GOT3 (cell line): ENCODE measurements at places on chromosomes 4 and X.

GRCh38 chr4:149951152-149951900 is 126.9 kb upstream of the DCLK2 start:
- no peak for DNase-seq

GRCh38 chr4:38605181-38605752 is 58.7 kb upstream of the KLF3 start:
- DNase-seq: no peak

GRCh38 chr4:48974979-48975640 is 11.0 kb upstream of the CWH43 start:
- no peak for DNase-seq

- no peak for DNase-seq
Observed at GRCh38 chr4:54169176-54169575, 59.9 kb upstream of the PDGFRA start.

DNA sequence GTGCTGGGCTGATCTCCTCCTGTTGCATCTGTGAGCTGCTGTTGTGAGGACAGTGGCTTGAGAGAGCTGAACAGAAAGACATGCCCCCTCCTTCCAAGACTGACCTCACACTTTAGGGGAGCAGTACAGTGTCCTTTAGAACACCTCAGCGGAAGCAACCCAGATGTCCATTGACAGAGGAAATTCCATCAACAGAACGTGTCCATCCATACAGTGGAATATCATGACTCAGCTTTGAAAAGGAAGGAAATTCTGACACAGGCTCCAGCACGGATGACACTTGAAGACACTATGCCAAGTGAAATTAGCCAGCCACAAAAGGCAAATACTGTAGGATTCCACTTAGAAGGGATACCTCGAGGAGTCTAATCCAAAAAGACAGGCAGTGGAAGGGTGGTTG is 103.5 kb downstream of the GPR143 start:
- DNase-seq: no peak

DNA sequence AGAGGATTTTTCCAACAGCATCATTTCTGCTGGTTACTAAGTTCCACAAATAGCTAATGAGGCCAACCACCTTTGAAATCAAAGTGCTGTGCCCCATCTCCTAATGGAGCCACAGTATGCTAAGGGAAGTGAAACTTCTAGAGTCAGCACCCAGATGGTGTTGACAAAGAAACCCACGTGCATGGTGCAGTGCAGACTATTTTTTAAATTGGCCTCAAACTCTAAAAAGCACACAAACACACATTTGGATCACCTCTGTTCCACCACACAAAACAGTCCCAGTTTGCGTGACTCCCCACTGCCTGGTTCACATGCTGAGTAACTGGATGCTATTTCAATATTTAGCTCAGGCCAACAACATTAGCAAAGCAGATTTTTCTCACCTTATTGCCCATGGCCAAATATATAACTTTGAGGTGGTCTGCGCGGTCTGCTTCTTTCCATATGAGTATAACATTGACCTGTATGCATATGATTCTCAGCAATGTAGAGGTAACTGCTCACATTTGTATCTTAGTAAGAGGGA is 69.9 kb downstream of the AMELX start:
- no peak for DNase-seq

DNA sequence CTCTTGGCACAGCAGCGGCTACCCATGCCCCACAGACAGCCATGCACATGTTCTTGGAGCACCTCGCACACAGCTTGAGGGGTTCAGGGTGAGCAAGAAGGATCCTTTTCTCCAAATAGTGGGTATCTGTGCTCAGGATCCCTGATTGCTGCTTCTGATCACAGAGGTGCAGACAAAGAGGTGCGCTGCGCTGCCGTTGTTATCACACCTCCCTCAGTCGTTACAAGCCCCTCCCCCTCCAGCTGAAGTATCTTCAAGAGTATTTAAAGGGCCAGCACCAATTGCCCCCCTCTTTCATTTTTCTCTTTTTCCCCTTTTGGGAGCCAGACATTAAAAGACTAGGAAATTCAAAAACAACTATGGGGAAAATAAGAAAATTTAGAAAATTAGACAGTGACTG is 44.3 kb downstream of the NELFA start:
- no peak for DNase-seq

DNA sequence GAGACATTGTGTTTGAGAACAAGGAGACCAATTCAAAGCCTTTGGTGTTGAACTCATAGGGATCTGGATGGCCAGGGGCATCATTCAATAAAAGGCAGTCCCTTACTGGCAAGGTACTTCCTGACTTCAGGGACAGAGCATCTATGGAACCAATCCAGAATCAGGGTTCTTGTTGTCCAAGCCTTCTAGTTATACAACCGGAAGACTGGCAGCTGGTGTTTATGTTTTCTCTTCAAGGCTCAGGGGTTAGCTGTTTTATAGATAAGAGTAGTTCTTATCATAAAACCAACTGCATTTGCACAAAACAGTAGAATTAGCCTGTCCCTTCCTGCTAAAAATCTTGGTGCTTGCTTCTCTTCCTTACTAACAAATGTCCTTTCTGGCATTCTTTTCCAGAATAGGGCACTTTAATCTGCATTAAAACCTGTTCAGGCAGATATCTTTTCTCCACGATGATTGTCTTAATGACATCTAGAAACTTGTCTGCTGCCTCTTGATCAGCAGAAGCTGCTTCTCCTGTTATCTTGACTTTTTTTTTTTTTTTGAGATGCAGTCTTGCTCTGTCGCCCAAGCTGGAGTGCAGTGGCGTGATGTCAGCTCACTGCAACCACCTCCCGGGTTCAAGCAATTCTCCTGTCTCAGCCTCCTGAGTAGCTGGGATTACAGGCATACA is 38.4 kb upstream of the ARHGEF6 start:
- no peak for DNase-seq
